ENCODE measurements at places on chromosomes 12 and 14. TPM values are rescaled to one million over a fixed set of nuclear protein-coding genes. Genes with fewer than 3 reads are reported as not detected.

Gene SMCO2
- total RNA-seq, result not detected

GRCh38 chr14:60758885-60759284 is 24.3 kb downstream of the MNAT1 start:
- no peak for DNase-seq

DNA sequence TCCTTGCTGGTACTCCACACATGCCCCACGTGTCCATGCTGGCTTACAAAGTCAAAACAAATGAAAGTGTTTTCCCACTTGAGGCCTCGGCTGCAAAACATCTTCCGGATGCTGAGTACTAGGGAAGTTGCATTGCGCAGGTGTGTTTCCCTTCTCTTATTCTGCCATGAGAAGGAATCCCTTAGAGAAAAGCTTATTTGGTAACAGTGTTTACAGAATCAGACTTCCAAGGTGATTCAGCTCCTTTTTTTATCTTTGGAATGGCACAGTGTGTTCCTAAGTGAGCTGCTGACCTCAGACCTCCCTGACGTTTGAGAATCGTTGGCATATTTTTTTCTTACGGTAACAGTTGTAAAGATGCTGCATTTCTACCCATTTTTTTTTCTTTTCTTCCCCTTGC is 211.3 kb downstream of the ESR2 start:
- no peak for DNase-seq

Gene ITGB7
- 180 TPM for total RNA-seq

Gene TSPAN9
- total RNA-seq, result 1.3 TPM

Gene VWF
- total RNA-seq, result not detected

DNA sequence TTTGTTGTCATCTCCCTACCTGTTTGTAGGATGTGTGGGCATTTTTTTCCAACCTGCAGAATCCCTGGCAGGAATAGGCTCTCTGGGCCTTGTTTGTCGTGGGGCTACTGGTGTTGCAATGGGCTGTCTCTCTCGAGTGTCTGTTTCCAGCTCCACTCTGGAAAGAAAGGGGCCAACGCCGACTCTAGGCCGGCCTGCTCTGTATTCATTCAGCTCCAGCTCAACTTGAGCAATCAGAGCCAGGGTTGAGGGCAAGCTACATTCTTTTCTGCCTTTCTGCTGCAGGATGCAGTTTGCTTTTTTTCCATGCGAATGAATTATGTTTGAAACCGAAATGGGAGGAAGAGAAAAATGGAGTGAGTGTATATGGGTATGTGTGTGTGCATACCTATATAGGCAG is 2.3 kb downstream of the JDP2 start:
- no peak for DNase-seq

DNA sequence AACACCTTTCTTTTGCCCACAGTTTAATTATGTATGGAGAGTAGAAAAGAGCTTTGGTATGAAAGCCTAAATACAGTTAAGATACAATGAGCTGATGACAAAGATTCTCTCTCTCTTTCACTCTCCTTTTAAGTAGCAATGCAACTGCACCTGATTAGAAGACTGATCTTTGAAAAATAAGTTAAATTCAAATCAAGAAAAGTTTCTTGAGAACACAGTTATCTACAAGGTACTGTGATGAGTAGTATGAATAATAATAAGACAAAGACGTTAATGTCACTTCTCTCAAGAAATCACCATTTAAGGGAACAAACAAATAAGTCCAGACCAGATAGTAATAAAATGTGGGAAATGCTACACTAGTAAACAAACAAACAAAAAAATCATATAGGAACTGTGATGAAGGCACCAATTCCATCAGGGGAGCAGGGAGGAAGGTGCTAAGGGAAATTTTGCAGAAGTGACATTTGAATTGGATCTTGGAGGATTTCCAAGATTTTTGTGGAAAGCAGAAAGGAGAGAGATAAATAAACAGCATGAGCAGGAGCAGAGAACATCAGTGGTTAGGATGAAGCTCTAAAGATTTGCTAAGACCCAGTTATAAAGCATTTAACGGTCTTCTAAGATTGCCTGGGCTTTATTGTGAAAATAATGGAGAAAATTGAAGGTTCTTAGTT is 65.2 kb upstream of the STK38L start:
- DNase-seq, result no peak

- no peak for DNase-seq
Observed at GRCh38 chr12:112238441-112238840, 113.1 kb downstream of the TRAFD1 start.

- no peak for DNase-seq
Observed at GRCh38 chr14:20775901-20776300, 5.2 kb upstream of the RNASE6 start.

DNA sequence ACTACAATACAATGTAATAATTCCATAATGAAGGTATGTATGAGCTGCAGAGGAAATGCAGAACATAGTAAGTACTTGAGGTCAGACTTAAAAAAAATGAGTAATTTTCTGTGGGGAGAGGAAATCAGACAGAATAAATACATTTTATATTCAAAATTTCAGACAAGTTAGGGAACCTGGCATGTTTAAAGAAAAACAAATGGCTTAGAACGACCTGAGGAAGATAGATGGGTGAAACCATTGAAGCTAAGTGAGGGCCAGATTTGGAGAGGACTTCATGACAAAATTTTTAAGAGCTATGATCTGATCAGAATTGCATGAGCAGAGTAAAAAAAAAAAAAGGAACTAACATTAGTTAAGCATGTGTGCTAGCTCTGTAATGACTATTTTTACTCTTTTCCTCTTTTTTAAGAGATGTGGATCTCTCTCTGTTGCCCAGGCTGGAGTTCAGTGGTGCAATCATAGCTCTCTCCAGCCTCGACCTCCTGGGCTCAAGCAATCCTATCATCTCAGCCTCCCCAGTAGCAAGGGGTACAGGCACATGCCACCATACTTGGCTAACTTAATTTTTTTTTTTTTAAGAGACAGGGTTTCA is 157.6 kb upstream of the PDE3A start:
- no peak for DNase-seq

DNA sequence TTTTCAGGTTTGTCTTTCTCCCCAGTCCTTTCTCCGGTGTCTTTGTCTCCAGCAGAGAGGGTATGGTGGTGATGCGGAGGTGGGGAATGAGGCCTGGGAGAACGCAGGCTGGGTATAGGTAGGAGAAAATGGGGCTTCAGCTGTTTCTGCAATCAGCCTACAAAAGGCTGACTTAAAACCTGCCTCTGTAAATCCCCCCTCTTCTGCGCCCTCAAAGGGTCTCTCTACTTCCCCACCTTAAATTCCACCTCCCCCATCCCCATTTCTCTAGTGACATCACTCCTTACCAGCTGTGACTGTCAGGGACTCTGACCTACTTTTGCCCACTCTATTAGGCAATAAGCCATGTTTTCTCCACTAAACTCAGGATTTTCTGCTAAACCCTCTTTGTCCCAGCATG is 8.1 kb upstream of the RIMKLB start:
- no peak for DNase-seq

GRCh38 chr14:63632932-63633514 is 8.6 kb downstream of the WDR89 start:
- no peak for DNase-seq

- no peak for DNase-seq
Observed at GRCh38 chr14:97293659-97294058, 496.5 kb downstream of the VRK1 start.

Gene FRS2
- 21.7 TPM for total RNA-seq

Gene KITLG
- not detected for total RNA-seq

- no peak for DNase-seq
Observed at GRCh38 chr12:291153-291723, 28.6 kb upstream of the SLC6A13 start.

- no peak for DNase-seq
Observed at GRCh38 chr14:65414961-65415589, 2.5 kb downstream of the FUT8 start.

GRCh38 chr12:85036733-85037132 is 582 bp downstream of the LRRIQ1 start:
- no peak for DNase-seq

Gene TMEM63C
- 0.58 TPM for total RNA-seq

DNA sequence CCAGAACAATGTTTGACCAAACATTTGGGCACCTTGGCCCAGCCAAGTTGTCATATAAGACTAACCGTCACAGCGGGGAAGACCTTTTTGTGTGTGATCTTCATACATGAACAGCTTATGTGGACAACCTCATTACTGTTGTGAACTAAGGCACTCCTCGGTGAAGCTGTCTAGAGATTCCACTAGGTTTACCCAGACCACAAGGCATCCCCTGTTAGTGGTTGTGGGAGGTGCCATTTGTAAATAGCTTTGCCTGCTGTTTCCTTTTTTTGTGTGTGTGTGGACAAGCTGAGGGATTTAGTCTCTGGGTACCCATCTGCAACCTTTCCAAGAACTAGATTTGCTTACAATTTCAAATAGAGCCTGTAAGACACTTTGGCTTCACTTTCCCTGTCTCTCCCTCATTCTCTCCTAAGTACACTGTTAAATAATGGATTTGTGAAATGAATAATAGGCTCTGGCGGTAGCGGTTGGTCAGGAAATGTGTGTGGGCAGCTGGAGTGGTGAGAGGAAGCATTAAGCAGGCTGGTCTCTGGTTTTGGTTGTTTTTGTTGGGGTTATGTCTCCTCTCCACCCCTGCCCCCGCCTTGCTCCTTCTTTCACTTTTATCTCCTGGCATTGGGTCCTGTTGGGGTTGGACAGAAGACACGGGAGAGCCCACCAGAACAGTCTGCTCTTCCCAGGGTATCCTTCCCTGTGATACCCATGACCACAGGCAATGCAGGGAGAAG is 727.6 kb downstream of the VRK1 start:
- no peak for DNase-seq

DNA sequence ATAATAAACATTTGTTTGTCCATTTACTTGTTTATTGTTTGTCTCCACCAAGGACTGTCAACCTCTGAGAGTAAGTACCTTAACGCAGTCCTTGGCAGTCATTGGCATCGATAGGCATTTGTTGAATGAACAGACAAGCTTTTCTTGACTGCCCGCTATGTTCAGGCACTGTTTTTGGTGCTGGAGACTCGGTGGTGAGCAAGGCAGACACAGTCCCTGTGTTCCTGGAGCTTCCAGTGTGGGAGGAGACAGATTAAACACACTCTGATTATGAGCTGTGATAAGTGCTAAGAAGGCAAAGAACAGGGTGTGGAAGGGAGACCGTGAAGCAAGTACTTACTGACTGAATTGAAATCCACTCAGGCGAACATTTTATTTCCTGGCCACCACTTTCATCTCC is 1.2 kb downstream of the ATP6V0A2 start:
- no peak for DNase-seq

GRCh38 chr12:16008421-16008824 is 97.3 kb downstream of the DERA start:
- no peak for DNase-seq

DNA sequence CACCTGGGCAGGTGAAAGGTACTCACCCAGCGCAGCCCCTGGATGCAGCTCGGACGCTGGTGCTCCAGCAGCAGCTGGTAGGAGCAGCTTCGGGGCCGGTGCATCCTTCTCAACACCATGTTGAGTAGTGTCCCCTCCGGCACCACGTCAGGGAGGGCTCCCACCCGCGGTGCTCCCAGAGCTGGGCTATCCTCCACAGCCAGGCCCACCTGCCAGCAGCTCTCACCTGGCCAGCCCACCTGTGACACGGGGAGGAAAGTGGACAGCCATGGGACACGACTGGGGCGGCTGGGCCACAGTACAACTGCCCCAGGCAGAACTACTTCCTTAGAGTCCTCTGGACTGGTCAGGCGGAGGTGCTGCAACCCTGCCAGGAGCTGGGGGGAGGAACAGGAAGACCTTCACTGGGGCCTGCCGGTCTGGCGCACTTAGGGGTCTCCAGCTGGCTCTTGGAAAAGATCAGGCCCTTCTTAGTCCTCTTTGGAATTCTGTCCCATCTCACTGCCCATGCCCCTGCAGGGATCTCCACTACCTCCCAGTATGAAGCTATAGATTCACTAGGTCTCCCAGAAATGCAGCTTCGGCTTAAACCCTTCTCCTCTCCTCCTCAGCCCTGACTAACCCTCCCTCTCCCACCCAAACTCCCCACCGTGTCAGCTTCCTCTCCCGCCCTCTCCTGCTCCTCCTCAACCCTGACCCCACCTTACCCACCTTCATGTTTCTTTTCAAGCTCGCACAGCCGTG is 668 bp downstream of the RAPGEF3 start:
- no peak for DNase-seq

Gene DHRS4
- 6.6 TPM for total RNA-seq

- DNase-seq, result no peak
Observed at GRCh38 chr12:65307169-65307501, 28.7 kb downstream of the MSRB3 start.

Gene FOXG1
- total RNA-seq, result not detected

- no peak for DNase-seq
Observed at GRCh38 chr12:2129076-2129475, 76.3 kb downstream of the CACNA1C start.

Gene TAS2R10
- not detected for total RNA-seq

- no peak for DNase-seq
Observed at GRCh38 chr12:56221232-56221756, 428 bp downstream of the RNF41 start.

Gene RTL1
- total RNA-seq, result not detected

DNA sequence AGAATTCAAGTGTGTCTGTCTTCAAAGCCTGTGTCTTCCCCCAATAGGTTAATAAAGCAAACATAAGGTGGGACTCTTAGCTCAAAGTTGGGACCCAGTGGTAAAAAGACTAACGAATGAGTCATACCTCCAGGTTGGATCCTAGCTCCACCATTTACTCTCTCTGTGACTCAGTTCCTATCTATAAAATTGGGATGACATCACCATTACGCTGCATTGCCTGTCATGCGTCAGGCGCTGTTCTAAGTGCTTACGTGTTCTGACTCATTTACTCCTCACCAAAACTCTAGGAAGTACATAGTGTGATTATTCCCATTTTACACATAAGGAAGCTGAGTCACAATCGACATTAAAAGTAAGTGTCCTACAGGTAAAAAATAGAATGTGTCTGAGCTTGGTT is 915.8 kb downstream of the VRK1 start:
- no peak for DNase-seq

DNA sequence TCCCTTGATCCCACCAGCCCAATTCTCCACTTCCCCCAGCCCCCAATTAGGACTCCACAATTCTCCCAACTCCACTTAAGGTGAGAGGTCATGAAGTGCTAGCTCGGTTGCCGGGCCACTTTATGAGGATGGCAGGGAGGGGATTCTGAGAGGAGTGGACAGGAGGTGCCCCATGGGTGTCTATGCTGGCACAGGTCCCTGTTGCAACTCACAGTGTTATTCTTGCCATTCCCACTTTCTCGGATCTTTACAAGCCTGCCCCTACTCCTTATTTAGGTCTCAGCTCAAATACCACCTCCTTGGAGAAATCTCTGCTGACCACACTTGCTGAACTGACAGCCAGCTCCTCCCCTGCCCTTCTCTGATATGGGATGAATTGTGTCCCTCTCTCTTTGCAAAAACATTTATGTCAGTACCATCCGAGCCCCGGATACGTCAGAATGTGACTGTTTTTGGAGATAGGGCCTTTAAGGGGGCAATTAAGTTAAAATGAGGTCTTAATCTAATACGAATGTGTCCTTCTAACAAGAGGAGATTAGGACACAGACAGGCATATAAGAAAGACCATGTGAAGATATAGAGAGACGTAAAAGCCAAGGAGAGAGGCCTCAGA is 4.2 kb upstream of the LGALS3 start:
- no peak for DNase-seq

All from CD4-positive, alpha-beta T cell (primary cell).